ENCODE measurements at places on chromosomes 6 and 20. TPM values are rescaled to one million over a fixed set of nuclear protein-coding genes. Genes with fewer than 3 reads are reported as not detected.
A peak's percentile ranks its signal among the peaks of the same experiment; 100 is the strongest.

DNA sequence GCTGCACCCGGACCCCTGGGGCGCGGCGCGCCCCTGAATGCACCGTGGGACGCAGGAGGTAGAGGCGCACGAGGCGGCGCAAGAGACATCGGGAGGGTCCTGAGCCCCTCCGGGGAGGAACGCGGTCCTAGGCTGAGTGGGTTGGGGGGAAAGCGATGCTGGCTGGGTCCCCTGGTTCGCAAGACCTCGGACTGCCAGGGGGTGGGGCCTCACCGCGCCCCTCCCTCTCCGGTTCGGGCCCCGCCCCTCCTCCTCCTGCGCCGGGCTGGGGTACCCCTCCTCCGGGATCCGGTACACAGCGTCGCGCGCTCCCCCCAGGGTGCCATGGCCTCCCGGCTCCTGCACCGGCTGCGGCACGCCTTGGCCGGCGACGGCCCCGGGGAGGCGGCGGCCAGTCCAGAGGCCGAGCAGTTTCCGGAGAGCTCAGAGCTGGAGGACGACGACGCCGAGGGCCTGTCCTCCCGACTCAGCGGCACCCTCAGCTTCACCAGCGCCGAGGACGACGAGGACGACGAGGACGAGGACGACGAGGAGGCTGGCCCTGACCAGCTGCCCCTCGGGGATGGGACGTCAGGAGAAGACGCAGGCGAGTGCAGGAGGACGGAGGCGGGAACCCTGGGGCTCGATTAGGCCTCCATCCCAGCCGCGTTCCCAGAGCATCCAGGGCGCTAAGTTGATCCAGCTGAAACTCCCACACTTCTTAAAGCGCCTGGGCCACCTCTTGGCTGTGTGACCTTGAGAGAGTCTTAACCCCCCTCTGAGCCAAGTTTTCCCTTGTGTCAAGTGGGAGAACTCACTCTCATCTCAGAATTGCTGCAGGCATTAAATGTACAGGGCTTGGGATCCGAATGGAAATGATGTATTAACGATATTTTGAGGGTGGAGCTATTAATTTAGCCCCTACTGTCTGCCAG, 541 bp downstream of the SNX21 start:
- no peak for DNase-seq

GRCh38 chr6:26607434-26608230, 10.9 kb downstream of the ABT1 start:
- peak; percentile 46 for DNase-seq

GRCh38 chr20:14729390-14729789, 392.0 kb upstream of the FLRT3 start:
- DNase-seq = no peak

DNA sequence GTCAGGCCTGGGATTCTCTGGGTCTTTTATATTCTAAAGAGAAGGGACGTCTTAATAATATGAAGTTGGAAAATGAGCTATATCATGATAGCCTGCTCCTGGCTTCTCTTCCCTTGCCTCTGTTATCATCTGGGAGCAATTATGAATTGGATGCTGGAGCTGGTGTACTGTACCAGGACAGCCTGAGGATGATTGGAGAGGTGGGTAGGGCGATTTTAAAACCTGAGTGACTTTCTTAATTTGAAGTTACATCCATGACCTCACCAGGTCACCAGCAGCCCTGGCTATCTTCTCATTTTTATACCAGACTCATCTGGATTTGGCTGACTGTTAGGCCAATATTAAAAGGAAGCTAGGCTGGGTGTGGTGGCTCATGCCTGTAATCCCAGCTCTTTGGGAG, 317.6 kb downstream of the CLIC5 start:
- DNase-seq = peak; percentile 61

GRCh38 chr6:33886673-33887144, 82.9 kb upstream of the MLN start:
- no peak for DNase-seq

DNA sequence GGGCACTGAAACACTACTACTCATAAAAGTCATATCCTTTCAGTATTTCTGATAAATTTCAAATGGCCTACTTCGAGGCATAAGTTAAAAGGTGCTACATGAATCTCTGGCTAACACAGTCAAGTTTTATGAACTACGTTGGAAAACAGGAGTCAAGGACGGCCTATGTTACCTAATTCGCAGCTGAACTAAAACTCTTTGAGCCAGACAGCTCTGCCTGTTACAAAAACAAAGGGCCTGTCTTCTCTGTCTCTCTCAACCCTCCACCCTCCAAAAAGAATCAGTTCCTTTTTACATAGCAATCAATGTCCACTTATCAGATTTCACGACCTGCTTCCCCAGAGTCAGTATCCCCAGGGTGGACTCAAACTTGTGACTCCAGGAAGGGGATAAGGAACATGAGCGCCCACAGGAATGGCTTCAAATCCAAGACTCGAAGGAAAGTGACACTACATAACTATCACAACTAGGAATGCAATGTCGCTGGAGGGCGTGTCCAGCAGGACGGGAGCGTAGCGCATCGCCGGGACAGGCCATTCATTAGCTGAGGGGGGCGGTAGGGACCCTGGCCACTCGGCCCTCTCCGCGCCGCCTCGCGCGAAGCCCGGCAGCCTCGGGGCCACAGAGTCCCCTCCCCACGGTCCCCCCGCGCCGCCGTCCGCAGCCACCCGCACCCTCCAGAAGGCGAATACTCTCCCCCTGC, 591 bp downstream of the IBTK start:
- DNase-seq = peak; percentile 35

DNA sequence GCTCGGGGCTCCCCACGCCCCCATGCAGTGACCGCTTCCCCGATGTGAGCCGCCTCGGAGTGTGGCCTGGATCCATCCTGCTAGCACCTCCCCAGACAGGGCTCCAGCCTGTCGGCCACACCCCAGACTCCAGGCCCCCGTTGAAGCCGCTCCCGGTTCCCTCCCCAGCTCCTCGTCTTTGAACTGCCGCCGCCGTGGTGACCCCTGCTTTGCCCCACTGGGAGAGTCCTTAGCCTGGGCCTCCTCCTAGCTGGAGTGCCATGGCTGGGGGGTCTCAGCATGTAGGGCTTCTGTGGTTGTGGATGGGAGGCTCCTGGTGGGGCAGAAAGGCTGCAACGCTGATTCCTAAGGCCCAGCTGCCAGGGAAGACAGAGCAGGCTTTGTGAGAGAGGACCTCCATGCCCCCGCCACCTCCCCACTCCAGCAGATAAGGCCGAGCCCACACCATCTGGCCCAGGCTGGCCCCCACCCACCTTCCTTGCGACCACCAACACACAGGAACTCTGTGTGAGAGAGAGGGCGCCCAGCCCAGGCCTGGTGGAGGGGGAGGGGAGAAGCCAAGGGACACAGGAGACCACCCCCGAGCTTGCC, 11.4 kb downstream of the FOXS1 start:
- no peak for DNase-seq

DNA sequence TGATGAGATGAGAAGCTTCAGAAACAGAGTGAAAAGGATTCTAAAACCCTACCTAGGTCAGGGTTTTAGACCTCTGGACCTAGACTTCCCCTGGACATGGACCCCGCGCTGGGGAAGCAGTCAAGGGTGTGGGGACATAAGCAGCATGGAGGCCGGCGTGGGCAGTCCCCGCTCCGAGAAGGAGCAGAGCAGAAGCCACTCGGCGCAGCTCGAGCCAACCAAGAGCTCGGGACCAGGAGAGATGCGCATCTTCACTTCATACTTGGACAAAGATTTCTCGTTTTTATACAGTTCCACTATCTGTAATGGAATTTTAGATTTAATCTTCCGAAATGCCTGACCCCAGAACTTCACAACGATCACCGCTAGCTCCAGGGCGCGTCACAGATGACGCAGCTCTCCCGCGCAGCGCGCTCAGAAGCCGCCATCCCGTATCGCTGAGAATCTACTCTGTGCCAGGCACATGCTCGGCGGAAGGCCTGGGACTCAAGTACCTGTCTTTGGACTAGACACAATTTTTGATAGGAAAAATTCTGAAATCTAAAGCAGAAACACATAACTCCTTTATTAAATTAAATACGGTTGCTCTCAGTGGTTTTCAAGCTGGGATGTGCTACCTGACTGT, 60.3 kb downstream of the WDR27 start:
- DNase-seq = no peak

GRCh38 chr20:16279320-16279719, 293.9 kb downstream of the KIF16B start:
- DNase-seq = no peak

GRCh38 chr20:16036331-16036730, 536.9 kb downstream of the KIF16B start:
- no peak for DNase-seq

DNA sequence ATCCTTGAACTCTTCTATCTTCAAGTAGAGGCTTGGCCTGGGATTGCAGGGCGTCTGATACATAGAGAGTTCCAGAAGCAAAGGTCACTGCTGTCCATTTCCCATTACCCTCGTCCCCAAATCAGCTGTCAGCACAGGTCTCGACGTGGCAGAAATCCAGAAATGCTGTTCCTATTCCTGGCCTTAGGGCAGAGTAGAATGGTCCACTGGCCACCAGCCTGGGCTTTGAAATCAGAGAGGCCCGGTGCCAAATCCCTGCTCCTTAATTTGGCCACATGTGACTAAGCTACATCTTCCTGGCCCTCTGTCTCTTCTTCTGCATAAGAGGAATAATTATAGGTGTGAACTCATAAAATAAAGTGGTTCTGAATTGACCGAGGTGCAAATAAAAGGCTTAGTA, 40.9 kb upstream of the FAM83D start:
- no peak for DNase-seq

The SPATS1 gene
- not detected for total RNA-seq

The SLC17A1 gene
- not detected for total RNA-seq

The SOX12 gene
- total RNA-seq = 2.2 TPM

The TENT5A gene
- total RNA-seq = 16.4 TPM

The NKX2-2 gene
- total RNA-seq = 0.56 TPM
